ENCODE measurements at places on chromosomes 16 and 17. TPM values are rescaled to one million over a fixed set of nuclear protein-coding genes. Genes with fewer than 3 reads are reported as not detected.

Gene SLC35G6
- not detected for total RNA-seq

Gene CCL23
- not detected for total RNA-seq

Gene PPP1R27
- 0.39 TPM for total RNA-seq

Gene TMEM238L
- total RNA-seq: not detected

Gene RPRML
- 0.63 TPM for total RNA-seq

Gene TAC4
- not detected for total RNA-seq

Gene RGS11
- 3.4 TPM for total RNA-seq

Gene LUC7L
- total RNA-seq: 48.4 TPM

Gene ECI1
- total RNA-seq: 44.3 TPM

Gene OTOP3
- total RNA-seq: not detected

Gene MYH1
- total RNA-seq: not detected

Gene NACA2
- not detected for total RNA-seq

Gene TMIGD1
- total RNA-seq: not detected

Gene HBM
- total RNA-seq: not detected

Gene PRSS21
- not detected for total RNA-seq

Gene CDRT15L2
- not detected for total RNA-seq

Gene FGF11
- total RNA-seq: 0.82 TPM

Gene KRTAP4-3
- not detected for total RNA-seq

Gene MT1X
- 894 TPM for total RNA-seq

Gene NPIPB6
- 1.8 TPM for total RNA-seq

Gene AIPL1
- not detected for total RNA-seq

Gene EPOP
- total RNA-seq: 11.1 TPM

Gene FKBP10
- 112 TPM for total RNA-seq

Gene KRTAP3-1
- not detected for total RNA-seq

Gene YPEL2
- 3.4 TPM for total RNA-seq

Gene CACNG4
- total RNA-seq: 12.6 TPM

Gene KIF2B
- total RNA-seq: not detected

Gene OR4D1
- total RNA-seq: not detected

Gene TMEM220
- total RNA-seq: 4.9 TPM

Gene SCGB1C2
- not detected for total RNA-seq

Gene SCARF1
- 0.23 TPM for total RNA-seq

Gene CCL16
- not detected for total RNA-seq

Gene ASB16
- 0.32 TPM for total RNA-seq

Gene ESRP2
- 0.13 TPM for total RNA-seq

Gene SLFN11
- 6.5 TPM for total RNA-seq

Gene SETD1A
- 19.1 TPM for total RNA-seq

Gene B4GALNT2
- 0.44 TPM for total RNA-seq

Gene USP43
- 4.0 TPM for total RNA-seq

Gene GLIS2
- 28.3 TPM for total RNA-seq

Gene DNAAF8
- 2.4 TPM for total RNA-seq

All from A549 treated with Mapracorat at 1 μM for 4 hours (cell line).